Forelimb muscle (tissue), 1 donor: ENCODE measurements at places on chromosomes 4 and X. TPM values are rescaled to one million over a fixed set of nuclear protein-coding genes. Genes with fewer than 3 reads are reported as not detected.

Gene RAB33A
- 0.43 TPM for polyA plus RNA-seq

Gene HPGD
- polyA plus RNA-seq, result 5.7 TPM

DNA sequence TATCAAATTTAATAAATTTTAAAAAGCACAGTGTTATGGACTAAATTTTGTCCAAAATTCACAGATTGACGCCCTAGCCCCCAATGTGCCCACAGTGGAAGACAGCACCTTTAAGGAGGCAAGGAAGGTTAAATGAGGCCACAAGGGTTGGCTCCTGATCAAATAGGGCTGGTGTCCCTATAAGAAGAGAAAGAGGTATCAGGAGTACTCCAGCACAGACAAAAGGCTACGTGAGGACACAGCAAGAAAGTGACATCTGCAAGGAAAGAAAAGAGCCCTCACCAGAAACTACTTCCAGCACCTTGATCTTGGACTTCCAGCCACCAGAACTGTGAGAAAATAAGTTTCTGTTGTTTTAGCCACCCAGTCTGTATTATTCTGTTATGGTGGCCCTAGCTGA, 48.8 kb downstream of the FAM13A start:
- no peak for DNase-seq

DNA sequence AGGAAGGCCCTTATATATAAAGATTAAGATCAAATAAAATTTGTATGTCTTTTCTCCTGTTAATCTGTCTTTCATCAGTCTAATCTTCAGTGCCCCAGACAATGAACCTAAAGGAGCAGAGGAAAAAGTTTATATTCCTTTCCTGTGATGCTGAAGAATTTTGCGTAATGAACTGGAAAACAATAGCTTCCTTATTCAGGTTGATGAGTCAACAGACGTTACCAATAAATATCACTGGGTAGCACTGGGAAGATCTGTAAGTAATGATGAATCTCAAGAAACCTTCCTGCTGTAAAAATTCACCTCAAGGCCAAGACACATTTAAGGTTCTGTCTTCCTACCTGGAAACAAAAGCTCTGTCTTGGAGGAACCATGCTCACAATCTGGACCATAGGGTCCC, 25.5 kb downstream of the CDKN2AIP start:
- no peak for DNase-seq

Gene GAGE2A
- polyA plus RNA-seq, result not detected

Gene CLDN2
- polyA plus RNA-seq, result 0.75 TPM

DNA sequence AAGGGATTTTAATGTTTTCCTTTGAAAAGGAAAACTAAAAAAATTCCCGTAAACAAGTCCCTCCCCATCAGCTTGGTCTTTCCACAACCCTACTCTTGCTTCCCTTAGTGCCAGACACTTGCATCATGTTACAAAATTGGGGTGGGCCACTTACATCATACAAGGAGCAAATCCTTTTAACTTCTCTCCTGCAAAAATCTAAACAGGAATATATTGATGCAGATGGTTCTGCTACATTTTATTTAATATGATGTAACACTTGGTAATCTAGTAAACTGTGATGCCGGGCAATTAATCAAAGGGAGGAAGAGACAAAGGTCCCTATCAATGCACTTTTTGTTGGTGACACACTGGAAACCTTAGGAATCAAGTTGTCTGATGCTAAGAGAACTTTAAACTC, 125.3 kb downstream of the UBE2K start:
- DNase-seq, result peak; percentile 6

- no peak for DNase-seq
Observed at GRCh38 chrX:48592971-48593370, 4.3 kb upstream of the WDR13 start.

- DNase-seq, result no peak
Observed at GRCh38 chrX:130296743-130297142, 28.0 kb upstream of the ZNF280C start.

DNA sequence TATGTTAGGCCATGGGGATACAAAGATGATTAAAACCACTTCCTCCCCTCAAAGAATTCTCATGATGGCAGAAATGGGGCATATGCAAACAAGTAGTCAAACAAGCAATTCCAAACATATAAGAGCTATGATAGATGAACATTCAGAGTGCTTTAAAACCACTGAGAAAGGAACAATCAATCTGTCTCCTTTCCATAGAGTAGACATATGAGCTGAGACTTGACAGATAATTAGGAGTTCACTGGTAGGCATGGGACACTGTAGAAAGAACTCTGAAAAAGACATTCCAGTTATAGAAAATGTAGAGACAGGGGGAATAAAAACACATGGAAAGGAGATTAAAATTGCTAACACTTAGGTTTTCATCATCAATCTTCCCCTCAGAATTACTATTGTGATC, 372.8 kb downstream of the KLHL4 start:
- no peak for DNase-seq
